ENCODE measurements at places on chromosomes 4 and X. TPM values are rescaled to one million over a fixed set of nuclear protein-coding genes. Genes with fewer than 3 reads are reported as not detected.

DNA sequence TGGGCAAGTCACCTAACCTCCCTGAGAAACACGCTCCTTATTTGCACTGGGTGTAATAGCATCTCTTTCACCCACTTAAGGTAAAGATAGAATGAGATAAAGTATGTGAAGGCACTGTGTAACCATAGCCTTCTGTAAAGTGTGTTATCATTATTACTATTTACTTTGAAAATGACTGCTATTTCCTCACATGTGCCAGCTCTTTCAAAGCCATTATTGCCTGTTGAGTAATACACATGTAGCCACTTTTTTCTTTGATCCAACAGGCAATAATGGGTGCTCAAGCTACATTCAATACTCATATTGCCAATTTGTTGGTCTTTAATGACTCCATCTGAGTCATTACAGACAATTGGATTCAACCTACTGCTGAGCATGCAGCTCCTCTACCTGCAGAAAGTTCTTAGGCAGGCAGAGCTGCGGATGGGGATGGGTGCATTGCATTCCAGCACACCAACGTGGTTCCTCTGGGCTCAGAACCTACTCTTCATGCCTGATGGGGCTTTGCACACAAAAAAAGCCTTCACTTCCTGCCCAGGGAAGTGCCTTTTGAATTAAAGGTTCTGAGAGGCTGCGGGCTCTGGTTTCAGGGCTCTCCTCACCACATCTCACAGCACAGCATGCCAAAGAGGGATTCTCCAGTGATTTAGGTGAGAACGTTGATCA, 9.7 kb downstream of the PTCHD1 start:
- no peak for DNase-seq

Gene VSIG1
- total RNA-seq, result 1.9 TPM

DNA sequence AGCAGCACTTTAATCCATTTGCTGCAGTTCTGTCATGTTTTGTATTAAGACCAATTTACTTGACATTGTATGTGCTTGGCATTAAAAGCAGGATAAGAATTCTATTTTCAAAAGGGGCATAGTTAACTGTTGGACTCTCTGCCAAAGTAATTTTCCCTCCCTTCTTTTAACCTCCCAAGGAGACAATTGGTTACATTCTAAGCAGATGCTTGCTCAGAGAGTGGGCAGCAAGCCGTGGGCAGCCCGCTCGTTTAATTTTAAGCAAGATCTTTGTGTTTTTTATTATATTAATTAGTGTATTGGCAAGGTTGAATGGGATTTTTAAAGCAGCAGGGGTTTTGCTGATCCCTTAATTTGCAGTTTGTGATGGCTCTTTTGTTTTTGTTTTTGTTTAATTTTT, 37.1 kb upstream of the KLHL8 start:
- DNase-seq, result no peak

DNA sequence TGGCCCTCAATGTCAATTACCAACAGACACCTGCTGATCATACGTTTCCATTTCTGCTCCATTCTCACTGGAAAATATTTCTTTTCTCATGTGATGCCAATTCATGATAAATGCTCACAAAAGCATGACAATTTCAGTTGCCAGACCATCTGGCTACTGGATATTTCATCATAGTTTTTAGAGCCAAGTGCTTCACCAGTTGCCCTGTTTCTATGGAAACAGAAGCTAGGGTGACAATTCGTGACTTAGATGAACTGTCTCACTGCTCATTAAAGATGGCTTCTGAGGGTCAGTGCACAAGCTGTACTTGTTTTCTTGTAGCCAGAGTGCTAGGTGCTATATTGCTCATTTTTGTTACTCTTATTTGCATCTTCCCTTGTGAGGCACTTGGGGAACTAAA, 184.9 kb downstream of the COMMD8 start:
- no peak for DNase-seq

DNA sequence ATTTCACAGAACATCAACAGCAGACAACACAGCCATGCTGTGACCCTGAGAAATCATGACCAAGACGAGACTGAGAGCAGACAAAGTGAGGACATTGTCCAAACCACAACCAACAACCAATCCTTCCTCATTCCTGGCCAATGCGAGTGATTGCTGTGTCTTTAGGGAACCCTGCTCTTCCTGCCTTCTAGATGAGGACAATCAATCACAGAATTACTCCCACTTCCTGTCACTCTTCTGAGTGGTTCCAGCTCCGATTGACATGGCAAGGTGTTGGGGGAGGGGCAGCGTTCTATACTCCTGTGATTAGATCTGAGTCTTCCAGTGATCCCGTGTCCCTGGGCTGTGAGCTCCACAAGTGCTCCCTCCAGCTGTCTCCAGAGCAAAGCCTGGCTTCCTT, 227.8 kb downstream of the STIM2 start:
- no peak for DNase-seq

DNA sequence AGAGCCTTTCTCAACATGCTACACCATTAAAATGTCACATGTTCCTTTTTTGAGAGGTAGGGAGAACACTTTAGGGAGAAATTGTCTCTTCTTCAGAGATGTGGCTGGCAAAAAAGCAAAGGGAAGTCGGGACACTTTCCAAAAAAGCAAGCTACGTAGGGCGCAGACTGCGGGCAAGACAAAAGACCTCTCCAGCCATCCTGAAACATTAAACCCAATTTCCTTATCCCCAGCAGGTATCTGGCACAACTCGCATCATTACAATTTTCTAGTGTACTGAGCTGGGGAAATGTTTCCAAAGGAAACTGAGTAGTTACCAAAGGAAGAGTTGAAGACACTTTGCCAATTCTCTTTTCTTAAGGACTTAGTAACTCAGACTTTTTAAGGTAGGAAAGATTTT, 116.0 kb downstream of the PACRGL start:
- DNase-seq, result no peak

DNA sequence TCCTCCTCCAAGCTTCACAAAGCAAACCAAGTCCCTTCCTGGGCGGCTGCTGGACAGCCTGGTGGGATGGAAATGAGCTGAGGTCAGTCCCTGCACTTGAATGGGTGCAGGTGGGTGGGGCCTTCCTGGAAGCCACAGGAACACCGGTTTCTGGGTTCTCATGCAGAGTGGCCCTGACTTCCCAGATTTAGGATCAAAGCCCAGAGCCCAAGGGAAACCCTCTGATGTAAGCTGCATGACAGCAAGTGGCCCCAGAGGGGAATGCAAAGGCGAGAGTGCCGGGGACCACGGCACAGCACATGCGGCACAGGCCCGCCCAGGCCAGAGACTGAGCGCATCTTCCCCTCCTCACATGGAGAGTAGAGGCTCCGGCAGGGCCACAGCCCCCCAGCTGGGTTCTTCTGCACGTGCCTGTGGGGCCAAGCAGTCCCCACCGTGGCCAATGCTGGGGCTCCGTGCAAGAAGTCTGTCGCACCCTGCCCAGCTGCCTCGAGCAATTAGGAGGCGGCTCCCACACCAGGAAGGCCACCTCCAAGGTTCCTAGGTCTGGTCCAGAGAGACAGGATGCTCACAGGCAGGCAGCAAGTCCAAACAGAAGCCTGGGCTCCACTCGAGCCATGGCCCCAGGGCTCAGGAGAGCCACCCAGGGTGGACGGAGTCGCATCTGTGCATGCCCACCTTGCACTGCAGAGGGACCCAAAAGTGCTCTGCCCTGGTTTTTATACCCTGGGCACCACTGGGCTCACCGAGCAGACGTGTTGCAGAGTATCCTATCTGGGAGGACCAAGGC, 83.0 kb downstream of the HTRA3 start:
- DNase-seq, result no peak

GRCh38 chrX:3252744-3253143, 93.7 kb downstream of the MXRA5 start:
- no peak for DNase-seq

Gene ZCCHC12
- total RNA-seq, result not detected

GRCh38 chrX:21940356-21940829, at the start of gene SMS:
SMS (plus strand) TSS chrX:21940709; CDS start chrX:21940825, 116 bp downstream.
- DNase-seq, result peak; percentile 41

DNA sequence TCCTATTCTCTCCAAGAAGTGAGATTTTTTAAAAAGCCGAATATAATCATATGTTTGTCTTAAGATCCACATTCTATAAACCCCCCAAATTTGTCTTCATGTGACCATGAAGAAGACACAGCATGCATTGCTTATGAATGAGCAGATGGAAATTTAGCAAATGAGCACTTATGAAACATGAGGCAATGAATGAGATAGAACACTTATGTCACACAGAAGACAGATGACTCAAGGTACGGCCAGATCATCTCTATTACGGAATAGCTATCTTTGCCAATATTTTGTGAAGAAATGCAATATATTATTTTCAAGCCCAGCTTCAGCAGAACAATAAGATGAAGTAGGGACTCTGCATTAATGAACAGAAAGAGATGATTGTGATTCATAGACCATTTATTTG, 21.4 kb downstream of the PHEX start:
- no peak for DNase-seq

GRCh38 chr4:178086320-178086719, 644.1 kb upstream of the AGA start:
- DNase-seq, result no peak

DNA sequence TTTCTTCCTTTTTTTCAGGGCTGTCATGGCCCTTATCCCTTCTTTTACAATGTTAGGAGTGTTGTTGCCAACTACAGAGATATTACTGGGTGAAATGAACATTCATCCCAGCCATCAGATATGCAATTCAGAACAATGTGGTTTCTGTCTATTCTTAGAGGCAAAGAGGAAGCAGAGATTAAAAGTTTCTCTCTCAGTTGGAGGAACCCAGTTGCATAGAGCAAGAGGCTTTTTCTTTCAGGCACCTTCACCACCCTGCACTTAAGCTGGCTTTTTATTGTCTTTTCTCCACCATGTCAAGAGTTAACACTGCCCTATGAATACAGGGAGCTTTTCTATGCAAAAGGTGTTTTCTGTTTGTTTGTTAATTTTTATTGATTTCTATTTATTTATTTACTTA, 1559.6 kb upstream of the IGFBP7 start:
- DNase-seq, result no peak

DNA sequence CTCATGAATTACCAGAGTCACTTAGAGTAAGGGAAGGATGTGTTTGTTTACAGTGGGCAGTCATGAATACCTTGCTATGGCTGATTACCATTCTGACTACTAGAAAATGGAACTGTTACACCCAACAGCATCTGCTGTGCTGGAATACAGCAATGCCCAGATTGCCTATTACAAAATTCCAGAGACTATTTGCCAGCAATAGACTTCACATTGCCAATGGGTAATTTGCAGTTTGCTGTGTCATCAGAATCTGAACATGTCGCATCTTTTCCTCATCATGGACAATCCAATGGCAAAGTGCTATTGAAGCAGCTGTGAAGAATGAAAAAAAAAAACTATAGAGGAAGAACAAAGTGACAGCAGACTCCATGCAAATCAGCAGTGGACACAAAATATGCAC, 356.6 kb downstream of the CXXC4 start:
- no peak for DNase-seq

- no peak for DNase-seq
Observed at GRCh38 chr4:151745481-151746231, 15.2 kb downstream of the GATB start.

DNA sequence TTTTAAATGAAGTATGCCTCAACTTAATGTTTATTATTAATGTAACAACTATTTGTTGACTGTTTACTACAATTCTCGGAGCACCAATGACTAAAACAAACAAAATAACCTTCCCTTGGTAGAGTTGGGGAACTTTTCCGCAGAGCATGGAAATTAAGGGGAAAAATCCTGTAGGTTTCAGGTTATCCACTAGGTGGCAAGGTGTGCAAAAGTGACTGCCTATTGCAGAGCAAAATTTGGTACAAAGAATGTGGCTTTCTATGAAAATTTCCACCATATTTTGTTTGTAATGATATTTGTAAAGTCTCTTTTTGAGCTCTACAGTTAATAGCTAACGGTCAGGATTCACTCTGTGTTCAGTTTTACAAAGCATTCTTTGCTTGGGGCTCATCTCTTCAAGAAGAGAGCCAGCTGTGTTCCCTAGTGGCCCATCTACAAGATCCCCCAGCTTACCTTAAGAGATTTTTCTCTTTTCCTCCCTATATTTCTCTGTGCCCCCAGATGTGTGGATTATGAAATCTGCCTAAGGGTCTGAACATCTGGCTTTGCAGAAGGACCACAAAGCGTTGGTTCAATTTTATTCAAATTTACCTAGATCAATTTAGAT, 61.1 kb downstream of the FBXO8 start:
- no peak for DNase-seq

DNA sequence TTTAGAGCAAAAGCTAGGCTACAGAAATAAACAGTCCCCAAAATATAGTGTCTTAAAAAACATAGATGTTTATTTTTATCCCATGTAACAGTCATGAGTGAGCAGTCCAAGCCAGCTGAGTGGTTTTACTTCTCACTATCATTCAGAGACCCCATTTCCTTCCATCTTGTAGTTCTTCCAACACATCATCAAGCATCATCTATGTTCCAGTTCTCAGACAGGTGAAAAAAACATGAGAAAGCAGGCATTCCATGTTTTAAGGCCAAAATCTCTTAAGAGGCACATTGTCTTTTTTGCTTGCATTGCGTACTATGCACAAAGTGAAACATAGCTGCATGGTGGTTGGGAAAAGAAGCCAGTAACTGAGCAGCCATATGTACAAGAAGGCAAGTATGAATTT, 128.6 kb downstream of the ATOH1 start:
- no peak for DNase-seq
